ENCODE measurements at places on chromosomes 4 and X. TPM values are rescaled to one million over a fixed set of nuclear protein-coding genes. Genes with fewer than 3 reads are reported as not detected.

GRCh38 chrX:40552768-40553167 lies 28.0 kb upstream of the ATP6AP2 start:
- H3K27ac ChIP-seq = no peak overlapping the region
- no peaks in the 10 kb centered on the region for H3K36me3 ChIP-seq
- no peak overlapping the region for H3K4me3 ChIP-seq
- H3K27me3 ChIP-seq = no peaks in the 10 kb centered on the region
- H3K4me1 ChIP-seq = no peaks in the 10 kb centered on the region

- H3K27ac ChIP-seq = no peak overlapping the region
- H3K4me1 ChIP-seq = no peaks in the 10 kb centered on the region
- no peak for DNase-seq
- H3K36me3 ChIP-seq = no peaks in the 10 kb centered on the region
- H3K4me3 ChIP-seq = no peak overlapping the region
Observed at GRCh38 chrX:105725228-105725627, 97.1 kb upstream of the NRK start.

GRCh38 chr4:72970756-72971155 lies 98.8 kb downstream of the COX18 start:
- peaks cover 2% of the 10 kb centered on the region for H3K4me1 ChIP-seq
- H3K4me3 ChIP-seq = no peak overlapping the region
- no peaks in the 10 kb centered on the region for H3K36me3 ChIP-seq
- H3K27me3 ChIP-seq = peaks cover 3% of the 10 kb centered on the region
- no peak overlapping the region for H3K27ac ChIP-seq
- no peak for DNase-seq

DNA sequence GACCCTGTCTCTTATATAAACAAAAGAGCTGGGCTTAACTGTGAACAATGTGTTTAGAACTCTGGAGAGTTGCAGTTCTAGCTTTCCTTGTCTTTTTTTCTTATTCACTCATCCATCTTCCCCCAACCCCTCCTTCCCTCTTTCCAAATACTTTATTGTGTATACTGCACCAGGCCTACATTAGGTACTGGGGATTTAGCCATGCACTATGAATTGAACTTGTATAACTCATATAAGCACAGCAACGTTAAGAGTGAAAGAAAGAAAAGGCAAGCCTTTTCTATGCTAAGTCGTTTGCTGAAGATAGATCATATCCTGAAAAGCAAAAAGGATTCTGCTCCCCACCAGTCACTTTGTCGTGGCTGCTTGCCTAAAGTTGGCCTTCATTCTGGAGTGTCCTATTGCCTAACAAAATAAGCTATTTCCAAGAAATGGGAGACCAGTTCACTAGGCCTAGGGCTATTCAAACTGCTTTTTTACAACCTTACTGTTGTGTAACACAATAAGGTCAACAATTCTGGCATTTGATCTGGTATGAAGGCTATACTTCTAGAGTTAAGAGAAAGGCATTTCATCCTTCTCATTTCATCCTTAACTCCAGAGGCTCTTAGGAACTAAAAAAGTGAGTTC lies 32.2 kb downstream of the CCNI start:
- no peak overlapping the region for H3K4me3 ChIP-seq
- DNase-seq = no peak
- H3K27me3 ChIP-seq = no peaks in the 10 kb centered on the region
- peaks cover 2% of the 10 kb centered on the region for H3K4me1 ChIP-seq

BEND2 gene
- total RNA-seq = not detected

DNA sequence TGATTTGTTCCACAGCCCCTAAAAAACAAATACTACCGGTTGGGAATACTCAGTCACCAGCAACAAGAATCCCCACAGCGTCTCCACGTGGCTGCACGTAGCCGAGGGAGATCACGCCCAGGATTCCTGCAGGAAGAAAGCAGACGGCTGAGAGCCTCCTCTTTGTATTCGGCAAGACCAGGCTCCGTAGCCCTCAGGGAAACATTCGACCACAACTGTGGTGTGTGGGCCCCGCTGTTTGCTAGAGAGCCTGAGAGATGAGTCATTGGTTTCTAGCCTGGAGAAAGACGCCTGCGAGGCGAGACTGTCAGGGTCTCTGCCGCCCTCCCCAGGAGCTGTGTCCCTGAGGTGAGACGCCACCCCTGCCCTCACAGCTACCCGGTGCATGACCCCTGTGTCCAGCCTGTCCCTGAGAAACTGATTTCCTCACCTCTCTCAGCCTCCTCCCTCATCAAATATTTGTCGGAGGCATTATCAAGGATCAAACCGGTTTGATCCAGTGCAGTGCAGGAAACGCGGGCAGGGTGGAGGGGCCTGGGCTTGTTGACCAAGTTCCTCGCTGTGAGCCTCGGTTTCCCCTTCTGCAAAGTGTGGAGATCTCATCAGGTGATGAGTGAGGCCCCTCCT lies 4.7 kb upstream of the S100P start:
- H3K27me3 ChIP-seq = no peaks in the 10 kb centered on the region
- H3K4me3 ChIP-seq = peak overlapping the region; percentile 84
- DNase-seq = peak; percentile 83
- peaks cover 33% of the 10 kb centered on the region for H3K36me3 ChIP-seq
- peaks cover 85% of the 10 kb centered on the region for H3K4me1 ChIP-seq
- peak overlapping the region; percentile 96 for H3K27ac ChIP-seq

- H3K27ac ChIP-seq = no peak overlapping the region
- H3K27me3 ChIP-seq = no peaks in the 10 kb centered on the region
- H3K36me3 ChIP-seq = no peaks in the 10 kb centered on the region
- DNase-seq = no peak
Observed at GRCh38 chr4:187294861-187295260, 571.2 kb upstream of the FAT1 start.

BTK gene
- not detected for total RNA-seq

GRCh38 chr4:176671532-176671931 lies 121.2 kb downstream of the VEGFC start:
- no peaks in the 10 kb centered on the region for H3K36me3 ChIP-seq
- no peak overlapping the region for H3K27ac ChIP-seq
- DNase-seq = no peak
- no peaks in the 10 kb centered on the region for H3K27me3 ChIP-seq
- no peaks in the 10 kb centered on the region for H3K4me1 ChIP-seq

RASSF6 gene
- total RNA-seq = 0.19 TPM

DNA sequence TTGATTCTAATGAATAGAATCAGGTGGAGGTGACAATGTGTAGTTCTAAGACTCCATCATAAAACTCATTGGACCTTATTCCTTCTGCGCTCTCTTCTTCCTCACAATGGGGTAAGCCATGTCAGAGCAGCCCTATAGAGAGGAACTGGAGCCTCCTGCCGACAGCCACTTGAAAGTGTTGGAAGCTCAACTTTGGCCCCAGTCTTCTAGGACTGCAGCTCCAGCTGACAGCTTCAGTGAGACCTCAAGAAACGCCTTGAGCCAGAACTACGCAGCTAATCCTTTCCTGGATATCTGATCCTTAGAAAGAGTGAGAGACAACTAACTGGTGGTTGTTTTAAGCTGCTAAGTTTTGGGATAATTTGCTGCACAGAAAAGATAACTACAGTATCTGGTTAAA lies 22.1 kb upstream of the ADH7 start:
- no peaks in the 10 kb centered on the region for H3K36me3 ChIP-seq
- no peaks in the 10 kb centered on the region for H3K4me1 ChIP-seq
- H3K27me3 ChIP-seq = peaks cover 9% of the 10 kb centered on the region
- no peak overlapping the region for H3K4me3 ChIP-seq
- DNase-seq = no peak

DNA sequence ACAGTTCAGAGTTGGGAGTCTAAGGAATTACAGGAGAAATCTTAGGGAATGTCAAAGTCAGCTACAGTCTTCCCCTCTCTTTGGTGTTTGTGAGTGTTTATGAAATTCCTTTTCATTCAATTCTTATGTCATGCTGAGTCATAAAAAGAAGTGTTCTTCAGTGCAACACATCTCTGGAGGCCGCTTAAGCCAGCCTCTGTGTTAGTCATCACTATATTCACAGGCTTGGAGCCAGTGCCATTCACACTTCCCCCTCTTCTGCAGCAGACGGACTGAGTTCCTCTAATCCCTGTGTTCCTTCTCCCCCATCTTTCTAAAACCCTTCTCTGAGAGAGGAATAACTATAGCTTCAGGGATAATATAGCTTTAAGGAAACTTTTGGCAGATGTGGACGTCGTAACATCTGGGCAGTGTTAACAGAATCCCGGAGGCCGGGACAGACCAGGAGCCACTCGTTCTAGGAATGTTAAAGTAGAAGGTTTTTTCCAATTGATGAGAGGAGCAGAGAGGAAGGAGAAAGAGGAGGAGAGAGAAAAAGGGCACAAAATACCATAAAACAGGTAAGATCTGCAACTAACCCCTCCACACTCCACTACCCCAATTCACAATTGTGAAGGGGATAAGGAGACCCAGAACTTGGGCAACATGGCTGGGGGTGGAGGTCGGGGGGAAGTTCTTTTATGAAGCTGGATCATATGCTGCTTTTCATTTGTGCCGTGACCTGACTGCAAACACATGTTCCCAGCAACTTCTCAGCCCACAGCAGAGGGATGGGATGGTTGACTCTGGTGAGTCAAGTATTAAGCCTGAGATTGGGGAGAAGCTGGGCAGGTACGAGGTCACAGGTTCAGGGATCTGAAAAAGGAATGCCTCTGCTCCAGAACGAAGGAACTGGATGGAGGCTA lies at the start of gene SRPX2:
Gene SRPX2, plus strand, starts transcription at position 244 of the 905 bp plus-strand sequence. CDS start 2,124 bp downstream, outside the sequence.
- no peak within 1 kb of the TSS for H3K27ac ChIP-seq
- no peak for DNase-seq

GDPD2 gene
- 0.23 TPM for total RNA-seq

EREG gene
- total RNA-seq = not detected

DNA sequence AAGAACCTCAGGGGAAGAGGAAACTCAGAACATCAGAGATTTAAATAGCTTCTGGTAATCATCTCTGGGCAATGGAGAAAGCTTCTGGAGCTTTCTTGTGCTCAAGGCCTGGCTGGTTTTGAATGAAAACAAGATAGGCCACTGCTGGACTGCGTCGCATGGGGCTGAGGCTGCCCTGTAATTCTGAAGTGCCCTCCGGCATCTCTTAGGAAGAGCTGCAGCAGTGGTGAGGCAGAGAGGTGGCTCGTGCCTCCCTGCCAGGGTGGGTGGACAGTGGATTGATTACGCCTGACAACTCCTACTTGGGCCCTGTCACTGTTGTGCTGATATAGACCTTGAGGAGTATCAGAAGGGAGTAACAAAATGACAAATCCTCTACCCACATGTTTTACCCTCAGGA lies 279.7 kb downstream of the NR3C2 start:
- H3K4me3 ChIP-seq = no peak overlapping the region
- no peaks in the 10 kb centered on the region for H3K27me3 ChIP-seq
- no peak for DNase-seq

GRCh38 chr4:177006331-177006730 lies 213.6 kb upstream of the VEGFC start:
- H3K27me3 ChIP-seq = no peaks in the 10 kb centered on the region
- no peak overlapping the region for H3K4me3 ChIP-seq
- no peaks in the 10 kb centered on the region for H3K36me3 ChIP-seq
- H3K4me1 ChIP-seq = no peaks in the 10 kb centered on the region
- no peak for DNase-seq
- H3K27ac ChIP-seq = no peak overlapping the region

DNA sequence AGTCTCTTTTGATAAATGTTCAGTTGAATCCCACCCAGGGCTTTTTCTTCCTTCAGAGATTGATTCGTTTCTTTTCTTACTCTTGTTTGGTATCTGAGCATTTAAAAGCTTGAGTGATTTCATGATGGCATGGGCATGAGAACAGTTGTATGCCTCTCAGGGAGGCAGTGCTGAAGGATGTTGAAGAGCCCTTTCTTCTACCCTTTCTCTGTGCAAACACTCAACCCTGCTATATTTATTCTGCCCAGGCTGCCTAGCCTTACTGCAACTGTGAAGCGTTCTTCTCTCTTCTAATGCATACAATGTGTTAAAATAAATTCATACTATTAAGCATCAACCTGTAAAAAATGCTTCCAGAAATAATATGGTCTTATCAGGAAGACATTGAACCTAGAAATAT lies 367.6 kb upstream of the LCORL start:
- no peaks in the 10 kb centered on the region for H3K36me3 ChIP-seq
- DNase-seq = no peak

All from activated CD4-positive, alpha-beta T cell treated with anti-CD3 and anti-CD28 coated beads, Interleukin-2, amount 10 ng/mL, durations not matched to agents 7 days and 5 days (primary cell).